SK-N-SH treated with all-trans-retinoic acid at 6 μM for 48 hours (cell line): ENCODE measurements at places on chromosomes 7 and 10.

- no peak for ATAC-seq
These were observed 484 bp downstream of the ZNF438 start for GRCh38 chr10:31031205-31031557.

- ATAC-seq = no peak
These were observed 81.6 kb upstream of the SAMD8 start for GRCh38 chr10:75029857-75030256.

DNA sequence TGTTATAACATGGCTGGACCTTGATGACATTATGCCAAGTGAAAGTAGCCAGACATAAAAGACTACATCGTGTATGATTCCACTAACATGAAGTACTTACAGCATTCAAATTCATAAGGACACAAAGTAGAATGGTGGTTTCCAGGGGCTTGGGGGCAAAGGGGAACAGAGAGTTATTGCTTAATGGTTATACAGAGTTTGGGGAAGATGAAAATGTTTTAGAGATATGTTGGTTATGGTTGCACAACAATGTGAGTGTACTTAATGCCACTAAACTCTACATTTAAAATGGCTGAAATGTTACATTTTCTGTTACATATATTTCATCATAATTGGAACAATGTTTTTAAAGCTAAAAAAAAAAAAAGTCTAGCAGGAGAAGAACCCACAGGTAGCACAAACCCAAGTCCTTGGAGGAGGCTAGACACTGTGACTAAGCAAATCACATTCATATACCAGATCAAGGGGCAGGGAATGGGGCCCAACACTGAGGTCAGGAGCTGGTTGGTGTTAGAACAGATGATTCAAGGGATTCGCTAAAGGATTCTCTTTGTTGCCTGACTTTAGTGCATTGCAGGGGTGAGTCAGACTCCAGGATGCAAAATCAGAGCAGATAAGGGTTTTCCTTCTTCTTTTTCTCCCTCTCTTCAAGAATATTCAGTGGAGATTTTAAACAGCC, 25.1 kb upstream of the AOAH start:
- ATAC-seq = no peak

DNA sequence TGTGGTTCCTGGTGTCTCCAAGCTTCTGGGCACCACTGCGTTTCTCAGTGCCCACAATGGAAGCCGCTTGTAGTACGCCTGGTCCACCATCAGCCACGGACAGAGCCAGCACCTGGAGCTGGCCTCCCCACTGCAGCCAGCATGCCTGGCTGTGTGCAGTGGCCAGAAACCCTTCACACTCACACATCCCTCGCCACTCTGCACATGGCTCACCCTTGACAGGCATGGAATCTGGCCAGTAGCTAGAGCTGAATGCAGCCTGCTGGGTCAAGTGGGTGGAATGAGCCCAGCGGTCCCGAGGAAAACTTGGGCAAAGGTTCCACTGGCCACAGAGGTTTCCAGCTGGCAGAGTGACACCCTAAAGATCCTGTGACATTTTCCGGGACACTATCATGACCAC, 146.0 kb upstream of the ADO start:
- ATAC-seq = no peak

GRCh38 chr10:71346731-71347130, 27.7 kb downstream of the SLC29A3 start:
- ATAC-seq = no peak

DNA sequence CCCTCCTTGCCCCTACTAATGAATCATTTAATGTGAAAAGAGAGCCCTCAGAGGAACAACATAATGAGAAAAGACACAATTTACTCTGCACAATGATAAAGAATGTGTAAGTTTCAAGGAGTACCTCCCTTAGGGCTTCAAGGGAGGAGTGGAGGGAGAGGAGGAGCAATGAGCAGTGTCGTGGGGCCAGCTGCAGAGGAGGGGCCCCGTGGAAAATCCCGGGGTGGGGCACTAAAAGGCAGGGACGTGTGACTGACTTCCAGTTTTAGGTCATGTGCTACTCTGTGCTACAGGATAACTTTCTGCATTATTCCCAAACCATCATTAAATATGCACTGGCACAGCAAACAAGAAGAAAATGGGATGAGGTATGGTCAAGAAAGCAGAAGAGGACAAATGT, 108.1 kb downstream of the ANLN start:
- no peak; the same call in 2 of the 3 replicates for ATAC-seq

GRCh38 chr7:139117599-139118233, 8.2 kb upstream of the ZC3HAV1 start:
- ATAC-seq = no peak

- ATAC-seq = peak; percentile 47; the same call in 2 of the 3 replicates
These were observed 622.4 kb downstream of the NRG3 start for GRCh38 chr10:82497439-82497838.

GRCh38 chr7:28964056-28964455, 5.9 kb upstream of the TRIL start:
- ATAC-seq = no peak

DNA sequence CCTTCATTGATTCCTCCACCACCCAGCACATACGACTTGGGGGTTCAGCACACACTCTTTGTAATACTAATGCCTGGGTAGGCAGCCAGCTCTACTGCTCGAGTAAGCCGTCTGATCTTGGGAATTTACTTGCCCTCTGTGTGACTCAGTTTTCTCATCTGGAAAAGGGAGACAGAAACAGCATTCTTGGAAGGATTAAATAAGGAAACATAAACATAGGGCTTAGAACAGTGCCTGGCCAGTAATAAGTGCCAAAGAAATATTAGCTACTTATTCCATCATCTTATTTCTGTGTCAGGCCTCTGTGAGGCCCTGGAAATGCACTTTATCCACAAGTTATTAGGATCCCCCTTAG, 130.1 kb downstream of the TNS3 start:
- no peak for ATAC-seq

GRCh38 chr10:43299579-43299978, 32.7 kb upstream of the RASGEF1A start:
- ATAC-seq = no peak

GRCh38 chr10:48940372-48940771, 732 bp upstream of the LRRC18 start:
- no peak for ATAC-seq

DNA sequence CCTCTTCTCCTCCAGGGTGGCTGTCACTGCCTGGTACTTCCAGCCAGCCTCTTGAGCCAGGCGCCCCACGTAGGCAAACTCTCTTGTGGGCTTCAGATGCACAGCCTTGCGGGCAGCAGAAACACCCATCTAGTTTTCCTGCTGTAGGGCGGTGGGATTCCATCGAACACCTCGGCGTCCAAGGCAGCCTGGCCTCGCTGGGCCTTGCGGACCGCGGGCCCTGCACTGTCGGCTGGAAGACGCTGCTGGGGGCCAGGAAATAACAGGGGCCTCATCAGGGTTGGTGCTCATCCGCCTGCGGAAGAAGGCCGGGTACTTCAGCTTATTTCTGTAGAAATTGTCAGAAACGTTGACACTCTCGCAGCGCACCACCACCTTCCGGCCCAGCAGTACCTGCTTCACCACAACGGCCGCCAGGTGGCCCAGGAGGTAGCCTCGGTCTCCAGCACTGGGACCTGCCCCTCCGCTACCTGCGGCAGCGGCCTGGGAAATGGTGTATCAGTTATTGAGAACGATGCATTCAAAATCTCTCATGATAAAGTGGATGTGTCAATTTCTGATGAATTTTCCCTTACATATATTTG, 61.1 kb downstream of the WDFY4 start:
- no peak for ATAC-seq

DNA sequence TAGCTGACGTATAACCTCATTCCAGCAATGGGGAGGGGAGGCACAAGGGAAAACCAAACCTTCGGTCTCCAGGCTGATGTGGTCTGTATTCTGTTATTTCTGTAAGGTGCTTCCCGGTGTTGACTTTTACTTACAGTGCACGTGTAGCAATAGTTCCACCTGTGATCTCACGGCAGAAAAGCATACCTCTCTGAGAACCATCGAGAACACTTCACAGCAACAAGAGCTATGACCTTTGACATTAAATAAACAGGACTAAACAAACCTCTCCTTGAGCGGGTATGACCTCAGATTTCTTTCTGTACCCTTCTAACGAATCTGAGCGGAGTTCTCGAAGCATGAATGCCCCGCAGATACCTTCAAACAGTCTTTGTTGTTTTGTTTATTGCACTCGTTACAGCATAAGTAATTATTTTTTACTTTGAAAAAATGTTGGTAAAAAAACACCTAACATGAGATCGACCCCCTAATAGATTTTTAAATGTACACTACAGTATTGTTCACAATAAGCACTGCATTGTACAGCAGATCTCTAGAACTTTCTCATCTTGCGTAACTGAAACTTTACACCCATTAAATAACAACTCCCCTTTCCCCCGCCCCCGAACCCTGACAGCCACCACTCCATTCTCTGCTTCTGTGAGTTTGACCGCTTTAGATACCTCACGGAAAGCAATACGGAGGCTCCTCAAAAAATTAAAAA, 282.3 kb downstream of the GATA3 start:
- no peak for ATAC-seq

DNA sequence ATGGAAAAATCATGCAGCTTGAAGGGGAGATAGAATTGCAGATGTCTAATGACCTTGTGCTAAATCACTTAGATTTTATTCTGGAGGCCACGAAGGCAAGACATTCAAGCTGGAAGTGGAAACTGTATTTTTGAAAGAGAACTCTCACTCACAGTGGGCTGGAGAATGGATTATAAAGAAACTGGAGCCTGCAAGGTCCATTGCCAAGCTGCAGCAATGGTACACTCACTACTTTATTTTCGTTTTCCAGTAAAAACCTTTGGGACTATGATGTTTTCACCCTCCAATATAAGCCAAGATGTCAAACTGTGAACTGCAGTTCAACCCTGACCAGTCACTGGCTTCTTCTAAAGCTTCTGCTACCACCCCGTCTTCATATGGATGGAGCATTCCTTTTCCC, 62.0 kb downstream of the SKIDA1 start:
- ATAC-seq = no peak

GRCh38 chr7:75729851-75730274, 8.9 kb downstream of the HIP1 start:
- no peak for ATAC-seq

GRCh38 chr10:58265249-58265648, 2.4 kb downstream of the IPMK start:
- ATAC-seq = no peak

- ATAC-seq = peak; percentile 94
These were observed 270.4 kb downstream of the HGF start for GRCh38 chr7:81499262-81500116.

DNA sequence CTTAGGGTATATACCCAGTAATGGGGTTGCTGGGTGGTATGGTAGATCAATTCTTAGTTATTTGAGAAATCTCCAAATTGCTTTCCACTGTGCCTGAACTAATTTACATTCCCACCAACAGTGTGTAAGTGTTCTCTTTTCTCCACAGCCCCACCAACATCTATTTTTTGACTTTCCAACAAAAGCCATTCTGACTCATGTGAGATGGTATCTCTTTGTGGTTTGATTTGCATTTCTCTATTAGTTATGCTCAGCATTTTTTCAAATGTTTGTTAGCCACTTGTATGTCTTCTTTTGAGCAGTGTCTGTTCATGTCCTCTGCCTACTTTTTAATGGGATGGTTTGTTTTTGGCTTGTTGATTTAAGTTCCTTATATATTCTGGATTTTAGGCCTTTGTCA, 66.4 kb downstream of the MGAM2 start:
- ATAC-seq = no peak; the same call in 2 of the 3 replicates

DNA sequence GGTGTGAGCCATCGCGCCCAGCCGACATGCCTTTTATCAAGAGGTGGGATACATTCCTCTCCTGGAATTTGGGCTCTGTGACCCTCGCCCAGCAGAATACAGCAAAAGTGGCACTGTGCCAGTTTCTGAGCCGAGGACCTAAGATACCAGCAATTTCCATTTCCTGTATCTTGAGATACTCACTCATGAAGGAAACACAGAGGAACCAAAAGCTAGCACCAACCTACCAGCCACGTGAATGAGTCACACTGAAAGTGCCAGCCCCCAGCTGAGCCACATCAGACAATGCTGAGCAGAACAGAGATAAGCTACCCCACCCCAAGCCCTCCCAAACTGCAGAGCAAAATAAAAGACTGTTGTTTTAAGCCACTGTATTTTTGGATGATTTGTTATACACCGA, 56.3 kb downstream of the CACUL1 start:
- ATAC-seq = peak; percentile 87

DNA sequence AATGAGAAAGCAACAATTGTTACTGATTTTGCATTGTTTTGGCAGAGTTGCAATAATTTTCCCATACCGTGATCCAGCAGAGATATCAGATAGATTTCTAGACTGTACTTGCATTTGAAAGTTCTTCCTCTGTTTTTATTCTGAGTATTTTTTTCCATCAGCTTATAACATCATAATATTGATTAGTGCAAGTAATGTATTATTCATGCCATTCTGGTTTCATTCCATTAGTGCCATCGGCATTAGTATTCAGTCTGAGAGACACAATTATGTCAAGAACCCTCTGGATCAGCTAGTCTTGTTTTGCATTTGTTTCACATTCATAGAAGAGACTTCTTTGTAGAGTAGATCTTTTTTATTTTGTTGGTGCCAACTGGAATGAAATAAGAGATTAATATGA, 304.0 kb downstream of the BBS9 start:
- ATAC-seq = no peak

- no peak for ATAC-seq
These were observed 94.0 kb upstream of the PCGF5 start for GRCh38 chr10:91126471-91126870.

- peak; percentile 79 for ATAC-seq
These were observed 177.9 kb downstream of the RPS24 start for GRCh38 chr10:78211561-78212051.

- no peak for ATAC-seq
These were observed 113.5 kb downstream of the HTR5A start for GRCh38 chr7:155183655-155184054.

- ATAC-seq = no peak
These were observed 1.0 kb upstream of the CROT start for GRCh38 chr7:87344446-87344845.

DNA sequence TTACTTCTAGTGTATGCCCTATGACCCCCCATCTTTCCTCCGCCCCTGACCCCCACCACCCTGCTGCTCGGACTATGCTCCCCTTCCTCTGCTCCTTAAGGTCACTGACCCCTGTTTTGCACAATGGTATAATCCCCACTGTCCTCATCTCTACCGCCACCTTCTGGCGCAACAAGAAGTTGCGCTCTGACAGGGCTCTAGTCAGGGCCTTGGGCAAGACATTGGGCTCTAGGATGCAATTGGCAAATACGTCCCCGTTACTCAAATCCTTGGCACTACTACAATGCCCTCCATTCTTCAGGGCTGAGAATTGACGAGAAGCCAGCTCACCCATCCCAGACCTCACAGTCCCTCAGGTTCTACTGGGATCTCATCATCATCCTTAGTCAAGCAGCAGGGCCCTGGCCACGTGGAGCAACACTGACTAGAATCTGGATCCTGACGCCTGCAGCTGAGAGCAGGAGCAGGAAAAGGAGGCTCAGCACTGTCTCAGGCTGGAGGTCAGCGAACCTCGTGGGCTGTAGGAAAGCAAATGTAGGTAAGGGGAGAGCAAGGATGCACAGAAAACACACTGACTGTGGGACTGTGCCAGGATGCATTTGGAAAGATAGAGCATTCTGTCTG, 10.6 kb downstream of the LRIT2 start:
- no peak for ATAC-seq

DNA sequence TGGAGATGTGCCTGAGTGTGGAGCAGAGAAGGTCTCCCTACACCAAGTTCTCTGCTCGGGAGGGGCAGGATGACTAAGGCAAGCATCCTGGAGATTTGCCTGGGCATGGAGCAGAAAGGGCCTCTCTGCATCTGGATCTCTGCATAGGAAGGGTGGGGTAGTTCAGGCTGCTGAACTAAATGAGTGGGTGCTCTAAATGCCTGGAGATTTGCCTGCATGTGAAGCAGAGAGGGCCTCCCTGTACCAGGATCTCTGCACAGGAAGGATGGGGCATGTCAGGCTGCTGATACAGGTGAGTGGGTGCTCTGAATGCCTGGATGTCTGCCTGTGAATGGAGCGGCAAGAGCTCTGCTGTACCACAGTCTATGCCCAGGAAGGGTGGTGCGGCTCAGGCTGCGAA, 680.7 kb downstream of the SUGCT start:
- peak; percentile 83 for ATAC-seq
